ENCODE measurements at places on chromosomes 12 and 14.

DNA sequence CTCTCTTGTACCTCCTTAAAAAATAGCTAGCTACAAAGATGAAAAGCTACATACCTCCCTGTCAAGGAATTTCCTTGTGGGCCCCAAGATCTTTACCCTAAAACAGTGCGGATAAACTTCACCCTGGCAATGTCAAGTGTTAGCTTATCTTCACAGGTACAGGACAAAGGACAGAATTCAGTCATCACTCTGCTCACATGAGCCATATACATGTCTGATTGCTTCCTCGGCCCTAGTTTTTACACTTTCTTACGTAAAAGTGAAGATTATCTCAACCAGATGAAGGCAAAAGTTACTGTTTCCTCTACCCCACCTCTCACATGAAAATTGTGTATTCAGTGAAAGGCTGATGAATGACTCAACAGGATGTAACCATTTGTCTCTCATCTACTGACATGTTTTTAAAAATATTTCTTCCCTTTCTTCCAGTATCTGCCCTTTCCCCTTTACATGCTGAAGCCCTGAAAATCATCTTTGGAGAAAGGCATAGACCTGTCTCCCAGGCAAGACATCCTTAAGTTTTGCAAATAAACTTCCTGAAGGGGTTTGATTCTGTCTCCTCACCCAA, 890.1 kb downstream of the GALC start:
- DNase-seq, result no peak

DNA sequence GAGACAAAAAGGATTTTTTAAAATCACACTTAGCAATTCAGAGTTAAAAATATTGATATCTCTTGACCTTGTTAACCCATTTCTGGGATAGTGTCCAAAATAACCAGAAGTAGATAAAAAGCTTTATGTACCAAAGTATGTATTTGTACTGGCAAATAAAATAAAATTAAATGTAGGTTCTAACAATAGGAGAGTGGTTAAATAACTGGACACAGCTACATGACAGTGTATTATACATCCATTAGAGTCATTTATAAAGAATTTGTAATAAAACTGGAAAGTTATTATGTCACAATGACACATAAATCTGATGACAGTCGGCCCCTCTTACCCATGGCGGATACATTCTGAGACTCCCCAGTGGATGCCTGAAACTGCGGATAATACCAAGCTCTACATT, 34.0 kb downstream of the BMAL2 start:
- no peak for DNase-seq

GRCh38 chr14:85415015-85415712, 114.8 kb upstream of the FLRT2 start:
- DNase-seq, result peak; percentile 93

DNA sequence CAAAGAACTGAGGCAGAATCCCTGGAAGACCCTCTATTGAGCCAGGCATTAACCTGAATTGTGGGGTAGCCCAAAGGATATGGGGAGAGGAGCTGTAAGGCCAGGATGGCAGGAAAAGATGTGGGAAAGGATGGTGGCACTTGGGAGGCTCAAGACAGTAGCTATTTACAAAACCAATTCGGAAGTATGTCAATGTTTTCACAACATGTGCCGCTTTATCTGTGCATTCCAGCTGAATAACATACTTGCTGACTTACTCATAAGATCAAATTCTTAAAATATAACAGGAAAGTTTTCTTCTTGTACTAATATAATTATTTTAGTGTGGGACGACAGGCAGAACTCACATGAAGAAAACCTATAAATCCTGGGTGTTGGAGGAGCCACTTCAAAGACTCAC, 10.6 kb downstream of the BBS10 start:
- no peak for DNase-seq

GRCh38 chr12:58633479-58633878, 286.8 kb downstream of the LRIG3 start:
- DNase-seq, result no peak

GRCh38 chr12:37548266-37548805, 768.2 kb upstream of the ALG10B start:
- no peak for DNase-seq

- DNase-seq, result peak; percentile 8
Observed at GRCh38 chr12:82359115-82359478, 768 bp downstream of the METTL25 start.

GRCh38 chr12:64737539-64737938, 21.7 kb downstream of the GNS start:
- DNase-seq, result no peak

GRCh38 chr12:13100882-13101769, 2.3 kb downstream of the GSG1 start:
- DNase-seq, result peak; percentile 82

DNA sequence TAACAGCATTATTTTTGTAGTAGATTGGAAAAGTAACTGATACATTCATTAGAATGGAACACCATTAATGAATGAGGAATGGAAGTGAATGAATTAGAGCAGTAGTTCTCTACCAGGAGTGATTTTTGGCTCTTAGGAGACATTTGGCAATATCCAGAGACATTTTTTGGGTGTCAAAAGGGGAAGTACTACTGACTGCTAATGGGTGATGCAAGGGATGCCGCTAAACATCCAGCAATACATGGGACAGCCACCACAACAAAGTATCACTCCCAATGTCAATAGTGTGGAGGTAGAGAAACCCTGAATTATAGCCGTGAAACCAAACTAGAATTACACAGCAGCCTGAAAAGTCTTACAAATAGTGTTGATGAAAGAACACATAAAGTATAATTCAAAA, 1.5 kb downstream of the CHURC1 start:
- DNase-seq, result no peak

- no peak for DNase-seq
Observed at GRCh38 chr12:33676866-33677265, 237.2 kb upstream of the SYT10 start.

DNA sequence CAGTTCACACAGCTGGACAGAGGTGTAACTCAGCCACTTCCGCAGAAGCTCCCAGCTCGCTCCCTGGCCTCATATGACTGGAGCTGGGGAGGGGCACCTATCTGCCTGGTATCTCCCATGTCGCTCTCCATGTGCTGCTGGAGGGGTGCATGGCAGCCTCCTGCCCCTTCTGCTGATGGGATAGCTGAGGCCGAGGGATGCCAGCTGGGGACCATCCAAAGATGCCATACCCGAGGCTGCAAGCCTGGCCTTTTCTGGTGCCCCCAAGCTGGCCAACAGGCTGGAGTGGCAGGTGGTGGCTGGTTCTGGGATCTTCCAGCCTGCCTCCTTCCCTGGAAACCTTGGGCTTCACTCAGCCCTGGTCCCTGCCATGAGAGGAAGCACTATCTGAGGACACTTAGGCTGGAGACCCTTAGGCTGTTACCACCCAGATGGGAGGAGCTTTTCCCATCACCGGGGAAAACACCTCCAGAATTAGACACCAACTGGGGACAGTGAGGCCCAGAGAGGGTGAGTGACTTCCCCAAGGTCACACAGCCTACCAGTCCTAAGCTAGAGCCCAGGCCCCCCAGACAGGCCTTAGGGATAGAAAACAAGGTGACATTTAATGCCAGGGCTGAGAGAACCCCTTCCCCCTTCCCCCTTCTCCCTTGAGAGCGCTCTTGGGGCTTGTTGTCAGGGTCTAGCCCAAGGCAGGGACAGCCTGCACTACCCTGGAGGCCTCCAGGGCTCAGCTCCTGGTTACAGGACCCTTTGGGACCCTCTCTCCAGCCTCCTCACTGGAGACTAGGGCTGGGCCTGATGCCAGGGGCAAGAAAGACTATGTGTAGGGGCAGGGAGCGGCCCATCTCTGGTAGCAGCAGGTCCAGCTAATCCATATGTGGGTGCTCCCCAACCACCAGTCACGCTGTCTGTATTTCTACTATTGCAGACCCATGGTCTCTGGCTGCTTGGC, 7.1 kb downstream of the DTX1 start:
- no peak for DNase-seq

DNA sequence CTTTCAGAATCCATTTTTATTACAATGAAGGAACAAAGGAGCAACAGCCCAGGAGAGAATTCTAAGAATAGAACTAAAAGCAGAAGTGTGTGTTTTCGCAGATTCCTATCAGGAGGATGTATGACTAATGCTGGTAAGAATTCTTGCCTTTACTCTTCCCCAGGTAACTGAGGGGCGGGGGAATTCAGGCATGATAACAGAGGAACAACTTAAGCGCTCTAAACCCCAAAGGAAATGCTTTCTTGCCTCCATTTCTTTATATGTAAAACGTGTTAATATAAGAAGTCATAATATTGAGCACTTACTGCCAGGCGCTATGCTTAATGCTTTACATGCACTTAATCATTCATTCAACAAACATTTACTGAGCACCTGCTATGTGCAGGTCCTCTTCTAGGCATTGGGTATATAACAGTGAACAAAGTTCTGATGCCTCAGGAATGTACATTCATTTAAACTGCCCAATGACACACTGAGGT, 4.5 kb downstream of the HCAR1 start:
- DNase-seq, result peak; percentile 79

GRCh38 chr14:99408286-99408970, 72.2 kb downstream of the SETD3 start:
- DNase-seq, result no peak

GRCh38 chr14:87094913-87095312, 898.1 kb downstream of the GALC start:
- no peak for DNase-seq

- no peak for DNase-seq
Observed at GRCh38 chr12:62792236-62792870, 142.6 kb downstream of the PPM1H start.

DNA sequence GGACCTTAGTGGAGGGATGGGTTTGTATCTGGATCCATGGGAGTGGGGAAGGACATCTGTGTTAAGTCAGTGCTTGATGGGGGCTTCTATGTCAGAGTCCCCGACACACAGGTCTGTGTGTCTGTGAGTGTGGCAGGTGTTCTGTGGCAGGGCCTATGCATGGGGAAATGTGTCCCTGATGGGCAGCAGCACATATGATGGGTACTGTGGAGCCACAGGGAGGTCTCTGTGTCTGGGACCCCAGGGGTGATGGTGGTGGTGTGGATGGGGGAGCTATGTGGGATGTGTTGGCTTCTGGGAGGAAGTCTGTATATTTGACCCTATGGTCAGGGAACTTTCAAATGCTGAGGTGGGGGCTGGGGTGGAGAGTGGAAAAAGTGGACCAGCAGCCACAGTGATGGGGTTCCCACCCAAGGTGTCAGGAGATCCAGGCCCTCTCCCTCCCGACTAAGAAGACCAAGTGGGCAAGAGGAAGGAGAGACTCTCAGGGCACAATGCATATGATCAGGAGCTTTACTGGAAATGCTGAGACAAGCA, 16.5 kb downstream of the KRT7 start:
- DNase-seq, result no peak

- DNase-seq, result no peak
Observed at GRCh38 chr12:129819391-129819790, 84.4 kb downstream of the TMEM132D start.

GRCh38 chr12:116390401-116391335, 113.2 kb upstream of the MED13L start:
- DNase-seq, result no peak

GRCh38 chr12:117732761-117733548, 235.8 kb downstream of the KSR2 start:
- DNase-seq, result no peak

GRCh38 chr14:73426877-73427276, 31.5 kb downstream of the NUMB start:
- no peak for DNase-seq

DNA sequence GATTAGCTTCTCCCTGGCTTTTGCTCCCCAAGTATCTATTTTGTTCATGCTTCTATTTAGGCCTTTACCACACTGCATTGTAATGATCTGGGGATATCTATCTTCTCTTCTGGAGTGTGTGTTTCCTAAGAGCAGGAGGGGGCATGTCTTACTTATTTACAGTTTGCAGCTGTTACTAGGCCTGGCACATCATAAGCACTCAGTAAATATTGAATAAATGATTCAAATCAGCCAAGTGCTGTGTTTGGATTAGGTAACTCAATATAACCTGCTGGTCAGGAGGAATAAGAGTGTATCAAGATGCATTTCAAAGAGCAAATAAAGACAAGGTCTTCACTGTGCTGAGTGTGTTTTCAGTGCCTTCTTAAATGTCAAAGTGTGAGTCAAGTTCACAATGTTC, 186.1 kb downstream of the FOXG1 start:
- DNase-seq, result no peak

DNA sequence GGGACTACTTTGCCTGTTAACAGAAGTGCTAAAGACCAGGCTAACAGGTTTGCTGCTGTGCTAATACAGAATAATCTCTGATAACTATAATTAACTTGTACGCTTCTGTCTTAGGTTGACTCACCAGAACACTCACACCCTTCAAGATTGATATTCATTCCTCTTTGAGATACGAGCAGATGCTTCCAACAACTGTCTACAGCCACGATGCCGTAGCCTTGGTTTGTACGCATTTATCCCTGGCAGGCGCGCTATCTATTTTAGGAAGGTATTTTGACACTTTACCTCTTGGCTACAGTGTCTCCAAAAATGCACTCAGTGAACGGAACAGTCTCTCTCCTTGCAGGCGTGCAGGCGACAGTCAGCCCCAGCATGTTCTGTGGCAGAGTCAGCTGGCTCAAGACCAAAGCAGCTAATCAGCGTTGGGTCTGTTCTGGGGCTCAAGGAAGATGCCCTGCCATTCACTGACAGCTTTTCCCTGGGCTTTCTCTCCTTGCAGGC, 146.4 kb upstream of the PRICKLE1 start:
- no peak for DNase-seq

DNA sequence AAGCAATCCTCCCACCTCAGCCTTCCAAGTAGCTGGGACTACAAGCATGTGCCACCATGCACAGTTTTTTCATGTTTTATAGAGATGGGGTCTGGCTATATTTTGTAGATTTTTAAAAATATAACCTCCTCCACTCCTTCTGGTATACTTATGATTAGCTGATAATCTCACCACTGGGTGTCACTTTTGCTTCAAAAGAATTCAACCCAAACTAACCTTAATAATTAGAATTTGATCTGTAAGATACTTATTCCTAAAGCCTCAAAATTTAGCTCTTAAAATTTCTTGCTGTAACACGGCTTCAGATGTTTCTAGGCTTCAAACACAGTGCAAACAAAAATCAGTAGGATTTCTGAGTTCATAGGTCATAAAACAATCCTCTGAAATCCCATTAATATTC, 130.3 kb downstream of the CEP83 start:
- DNase-seq, result no peak

DNA sequence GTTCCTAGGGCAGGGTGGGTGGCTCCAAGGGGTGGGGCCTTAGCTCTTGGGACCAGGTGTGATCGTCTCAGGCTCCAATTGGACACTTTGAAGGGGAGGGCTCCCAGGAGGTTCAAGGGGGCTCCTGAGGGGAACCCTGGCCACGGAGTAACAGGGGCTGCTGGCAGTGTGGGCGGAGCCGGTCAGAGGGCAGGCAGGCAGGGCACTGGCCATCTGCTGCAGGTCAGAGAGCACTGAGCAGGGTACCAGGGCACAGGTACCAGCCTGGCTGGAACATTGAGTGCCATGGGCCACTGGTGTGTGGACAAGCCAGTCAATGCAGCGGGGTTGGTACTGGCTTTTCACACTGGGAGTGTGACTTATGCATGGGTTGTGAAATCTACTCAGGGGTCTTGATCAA, 32.2 kb downstream of the SYNE3 start:
- no peak for DNase-seq

- no peak for DNase-seq
Observed at GRCh38 chr12:104455578-104456416, 951 bp upstream of the CHST11 start.

GRCh38 chr12:91142221-91142631, 30.9 kb upstream of the LUM start:
- DNase-seq, result no peak
